ENCODE measurements at places on chromosomes 6 and 20. TPM values are rescaled to one million over a fixed set of nuclear protein-coding genes. Genes with fewer than 3 reads are reported as not detected.
A peak's percentile ranks its signal among the peaks of the same experiment; 100 is the strongest.

- H3K27me3 ChIP-seq, result no peaks in the 10 kb centered on the region
- H3K27ac ChIP-seq, result no peak overlapping the region
- H3K4me3 ChIP-seq, result no peak overlapping the region
- peaks cover 6% of the 10 kb centered on the region for H3K36me3 ChIP-seq
Observed at GRCh38 chr20:33650111-33650752, 11.9 kb upstream of the C20orf144 start.

DNA sequence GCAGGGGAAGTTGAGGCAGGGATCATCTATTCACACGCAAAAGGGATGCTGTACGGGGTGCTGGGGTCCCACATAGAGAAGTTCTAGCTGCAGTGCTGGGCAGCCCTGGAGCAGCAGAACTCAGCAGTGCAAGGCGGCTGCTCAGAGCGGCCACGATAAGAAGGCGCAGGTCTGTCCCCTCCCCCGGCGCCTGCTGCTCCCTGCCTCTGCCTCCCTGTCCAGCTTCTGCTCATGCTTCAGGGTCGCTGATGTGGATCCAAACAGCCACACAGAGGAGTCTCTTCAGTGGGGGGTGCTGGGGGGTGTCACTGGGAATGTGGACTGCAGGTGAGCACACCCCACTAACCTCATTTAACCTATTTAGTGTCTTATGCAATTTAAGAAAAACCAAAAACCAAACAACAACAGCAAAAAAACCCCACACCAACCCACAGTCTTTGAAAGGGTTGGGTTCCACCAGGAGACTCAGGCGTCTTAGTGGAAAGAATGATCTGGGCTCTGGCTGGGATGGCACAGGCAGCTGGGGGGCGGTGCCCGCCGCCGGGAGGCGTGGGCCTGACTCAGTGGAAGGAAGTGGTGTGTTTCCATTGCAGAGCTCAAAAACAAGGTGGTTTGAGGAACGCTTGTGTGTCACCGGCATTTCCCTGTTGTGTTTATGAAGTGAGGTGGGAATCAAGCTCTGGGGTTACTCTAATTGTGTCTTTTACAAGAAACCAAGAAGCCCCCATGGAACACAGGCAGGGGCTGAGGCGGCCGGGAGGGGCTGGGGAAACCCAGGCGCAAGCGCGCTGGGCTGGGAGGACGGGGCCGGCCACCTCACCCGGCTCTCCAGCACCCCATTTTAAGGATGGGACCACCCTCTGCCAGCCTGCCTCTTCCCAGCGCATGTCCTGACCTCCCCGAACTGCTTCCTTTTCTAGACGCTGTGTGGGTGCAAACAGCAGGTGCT, 55.1 kb downstream of the IRF4 start:
- DNase-seq, result no peak
- no peak overlapping the region for H3K27ac ChIP-seq
- no peak overlapping the region for H3K4me3 ChIP-seq

DNA sequence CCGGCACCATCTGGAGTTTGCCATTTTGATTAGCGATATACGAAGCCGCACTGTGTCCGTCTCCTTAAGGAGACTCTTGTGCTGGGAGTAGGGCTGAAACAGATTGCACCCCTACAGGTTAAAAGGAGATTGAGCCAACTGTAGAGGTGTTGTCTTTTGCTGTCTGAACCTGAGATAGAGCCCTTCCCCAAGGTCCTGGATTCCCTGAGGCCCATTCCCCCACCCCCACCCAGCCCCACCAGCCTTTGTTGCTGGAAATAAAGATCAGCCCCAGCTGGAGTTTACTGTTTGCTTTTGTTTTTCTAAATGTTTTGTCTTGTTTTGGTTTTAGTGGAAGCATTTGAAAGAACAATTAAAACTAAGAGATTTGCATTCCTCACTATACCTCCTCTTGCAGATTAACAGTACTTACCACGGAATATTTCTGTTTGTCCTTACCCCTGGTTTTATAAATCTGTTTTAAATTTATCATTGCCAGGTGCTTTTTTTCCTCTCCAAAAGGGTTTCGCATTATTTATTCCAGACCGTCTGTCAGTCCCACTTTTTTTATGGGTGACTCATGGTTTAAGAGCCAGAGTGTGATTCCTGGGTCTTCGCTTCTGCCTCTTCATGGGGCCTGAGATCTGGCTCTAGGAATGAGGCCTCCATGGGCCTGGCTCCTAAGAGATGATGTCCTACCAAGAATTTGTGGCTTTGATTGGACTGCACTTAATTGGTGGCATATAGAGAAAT, 169.2 kb downstream of the DTNBP1 start:
- H3K27ac ChIP-seq, result no peak overlapping the region
- H3K27me3 ChIP-seq, result no peaks in the 10 kb centered on the region
- H3K4me1 ChIP-seq, result peaks cover 8% of the 10 kb centered on the region
- H3K4me3 ChIP-seq, result no peak overlapping the region

GRCh38 chr6:114108119-114109002, 137.4 kb upstream of the HDAC2 start:
- peak; percentile 66 for DNase-seq
- H3K4me3 ChIP-seq, result no peak overlapping the region
- no peaks in the 10 kb centered on the region for H3K27me3 ChIP-seq

GRCh38 chr6:81748994-81749393, 3.5 kb downstream of the TENT5A start:
- H3K4me3 ChIP-seq, result no peak overlapping the region
- H3K27ac ChIP-seq, result no peak overlapping the region
- no peaks in the 10 kb centered on the region for H3K27me3 ChIP-seq
- no peaks in the 10 kb centered on the region for H3K36me3 ChIP-seq
- H3K4me1 ChIP-seq, result peaks cover 26% of the 10 kb centered on the region

DNA sequence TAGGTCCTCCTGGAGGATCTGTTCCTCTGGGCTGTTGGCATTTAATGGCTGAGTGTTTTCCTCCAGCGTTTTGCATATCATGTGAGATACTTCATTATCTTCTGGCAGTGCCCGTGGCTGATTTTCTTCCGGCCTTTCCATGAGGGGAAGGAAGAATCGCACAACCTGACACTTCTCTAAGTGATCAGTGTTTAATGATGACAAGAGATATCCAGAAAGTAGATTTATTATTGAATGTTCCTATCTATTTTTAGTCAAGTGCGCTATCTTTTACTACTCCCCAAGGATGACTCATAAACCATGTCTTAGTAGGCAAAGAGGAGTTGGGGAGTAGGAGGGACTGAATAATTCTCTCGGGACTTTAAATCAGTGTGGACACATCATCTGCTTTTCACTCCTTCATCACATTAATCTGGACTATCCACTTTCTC, 149.7 kb downstream of the PLCB4 start:
- no peaks in the 10 kb centered on the region for H3K4me1 ChIP-seq
- H3K36me3 ChIP-seq, result no peaks in the 10 kb centered on the region
- H3K27me3 ChIP-seq, result no peaks in the 10 kb centered on the region
- H3K4me3 ChIP-seq, result no peak overlapping the region
- peak; percentile 7 for DNase-seq
- no peak overlapping the region for H3K27ac ChIP-seq

DNA sequence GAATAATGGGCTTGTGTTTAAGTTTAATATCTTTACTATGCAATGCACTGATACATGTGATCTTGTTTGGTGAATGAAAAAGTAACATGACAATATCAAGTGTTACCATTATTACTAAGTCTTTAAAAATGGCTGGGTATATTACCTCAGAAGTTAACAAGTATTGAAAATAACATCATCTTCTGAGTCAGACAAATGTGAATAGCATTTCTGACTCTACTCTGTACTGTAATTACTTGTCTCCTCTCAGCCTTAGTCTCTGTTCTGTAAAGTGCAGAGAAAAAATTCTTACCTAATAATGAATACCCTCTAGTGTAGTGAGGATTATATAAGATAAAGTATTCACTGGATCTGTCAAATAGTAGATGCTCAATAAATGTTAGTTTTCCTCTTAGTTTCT, 47.0 kb upstream of the GCLC start:
- DNase-seq, result no peak
- no peak overlapping the region for H3K4me3 ChIP-seq
- no peaks in the 10 kb centered on the region for H3K27me3 ChIP-seq
- H3K4me1 ChIP-seq, result no peaks in the 10 kb centered on the region
- H3K27ac ChIP-seq, result no peak overlapping the region
- no peaks in the 10 kb centered on the region for H3K36me3 ChIP-seq

DNA sequence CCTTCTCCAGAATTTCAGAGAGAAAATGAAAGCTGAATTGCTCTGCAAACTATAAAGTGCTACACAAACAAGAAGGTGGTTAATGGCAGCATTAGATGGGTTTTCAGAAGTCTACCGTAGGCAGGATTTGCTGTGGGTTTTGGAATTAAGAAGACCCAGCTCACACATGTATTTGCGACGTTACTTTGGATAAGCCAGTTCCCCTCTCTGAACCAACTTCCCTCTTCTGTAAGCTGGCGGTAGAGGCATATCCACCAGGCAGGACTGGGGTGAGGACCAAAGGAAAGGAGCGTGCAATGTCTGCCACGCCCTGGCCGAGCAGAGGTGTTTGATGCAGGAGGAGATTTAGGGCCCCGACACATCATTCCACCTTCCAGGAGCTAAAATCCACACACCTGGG, 6.9 kb downstream of the RSPO4 start:
- H3K4me3 ChIP-seq, result no peak overlapping the region
- no peak for DNase-seq
- no peaks in the 10 kb centered on the region for H3K4me1 ChIP-seq
- H3K27ac ChIP-seq, result no peak overlapping the region
- peaks cover 55% of the 10 kb centered on the region for H3K27me3 ChIP-seq

DNA sequence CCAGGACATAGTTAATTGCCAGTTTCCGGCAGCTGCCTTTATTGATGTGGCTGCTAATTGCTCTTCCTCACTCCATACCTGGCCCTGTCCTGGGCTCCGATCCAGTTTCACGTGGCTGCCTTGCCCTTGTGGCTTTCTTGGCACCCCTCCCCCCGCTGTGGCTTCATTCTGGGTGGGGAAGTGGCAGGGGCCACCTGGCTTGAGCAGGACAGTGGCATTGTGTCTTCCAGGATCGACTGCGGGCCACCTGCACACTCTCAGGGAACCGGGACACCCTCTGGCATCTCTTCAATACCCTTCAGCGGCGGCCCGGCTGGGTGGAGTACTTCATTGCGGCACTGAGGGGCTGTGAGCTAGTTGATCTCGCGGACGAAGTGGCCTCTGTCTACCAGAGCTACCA, 10.8 kb downstream of the MAVS start:
- no peaks in the 10 kb centered on the region for H3K27me3 ChIP-seq
- peaks cover 50% of the 10 kb centered on the region for H3K36me3 ChIP-seq
- DNase-seq, result no peak
- no peaks in the 10 kb centered on the region for H3K4me1 ChIP-seq
- no peak overlapping the region for H3K27ac ChIP-seq

DNA sequence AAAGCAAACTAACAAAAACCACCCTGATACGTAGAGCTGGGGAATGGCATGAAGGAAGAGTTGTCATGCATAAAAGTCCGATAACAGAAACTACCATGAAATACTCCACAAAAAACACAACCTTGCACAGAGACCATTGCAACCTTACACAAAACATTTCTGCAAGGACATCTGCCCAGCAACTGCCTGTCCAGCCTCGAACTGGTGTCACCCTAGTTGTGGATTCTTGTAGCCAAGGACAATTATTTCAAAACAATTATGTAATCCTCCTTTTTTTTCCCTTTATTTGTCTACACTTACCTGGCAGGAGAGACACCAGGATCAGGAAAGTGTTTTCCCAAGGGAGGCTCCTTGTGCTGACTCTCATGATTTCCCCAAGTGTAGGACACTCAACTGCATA, 232.5 kb upstream of the SYNDIG1 start:
- H3K4me1 ChIP-seq, result no peaks in the 10 kb centered on the region
- no peaks in the 10 kb centered on the region for H3K27me3 ChIP-seq
- H3K36me3 ChIP-seq, result no peaks in the 10 kb centered on the region
- DNase-seq, result no peak

- H3K27ac ChIP-seq, result no peak overlapping the region
- H3K27me3 ChIP-seq, result no peaks in the 10 kb centered on the region
- no peaks in the 10 kb centered on the region for H3K36me3 ChIP-seq
- H3K4me3 ChIP-seq, result no peak overlapping the region
Observed at GRCh38 chr20:18837718-18838117, 24.1 kb downstream of the SCP2D1 start.

- H3K36me3 ChIP-seq, result no peaks in the 10 kb centered on the region
- no peak overlapping the region for H3K27ac ChIP-seq
- peaks cover 34% of the 10 kb centered on the region for H3K27me3 ChIP-seq
- H3K4me3 ChIP-seq, result no peak overlapping the region
Observed at GRCh38 chr6:148891405-148891783, 144.6 kb downstream of the UST start.

- no peaks in the 10 kb centered on the region for H3K4me1 ChIP-seq
- no peak for DNase-seq
- H3K36me3 ChIP-seq, result no peaks in the 10 kb centered on the region
- H3K27me3 ChIP-seq, result no peaks in the 10 kb centered on the region
Observed at GRCh38 chr6:39560915-39561314, 164.3 kb downstream of the KIF6 start.

GRCh38 chr20:23126281-23127061, 40.3 kb upstream of the CD93 start:
- no peaks in the 10 kb centered on the region for H3K36me3 ChIP-seq
- H3K27ac ChIP-seq, result no peak overlapping the region
- no peaks in the 10 kb centered on the region for H3K27me3 ChIP-seq
- no peak for DNase-seq
- no peak overlapping the region for H3K4me3 ChIP-seq
- H3K4me1 ChIP-seq, result peaks cover 35% of the 10 kb centered on the region

DNA sequence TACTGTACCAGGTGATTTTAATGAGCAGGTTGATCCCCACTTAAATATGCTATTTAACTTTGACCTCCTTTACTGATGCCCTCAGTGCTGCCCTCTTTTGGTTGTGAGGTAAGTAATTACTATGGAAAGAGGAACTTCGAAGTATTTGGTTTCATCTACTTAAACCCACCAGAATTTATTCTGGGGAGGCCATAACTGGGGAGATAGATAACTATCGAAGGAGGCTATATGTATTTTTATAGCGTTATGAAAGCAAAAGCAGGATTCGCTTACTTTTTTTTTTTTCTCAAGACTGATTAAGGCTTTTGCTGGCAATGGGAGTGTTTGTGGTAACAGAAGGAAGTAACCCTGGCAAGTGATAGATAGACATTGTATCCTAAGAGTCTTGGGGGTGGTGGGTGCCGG, 168.9 kb upstream of the CENPW start:
- H3K27ac ChIP-seq, result no peak overlapping the region
- H3K27me3 ChIP-seq, result no peaks in the 10 kb centered on the region
- H3K4me1 ChIP-seq, result peaks cover 11% of the 10 kb centered on the region
- DNase-seq, result no peak
- no peaks in the 10 kb centered on the region for H3K36me3 ChIP-seq
- no peak overlapping the region for H3K4me3 ChIP-seq

GRCh38 chr20:45061244-45061643, 39.7 kb downstream of the KCNS1 start:
- no peak overlapping the region for H3K4me3 ChIP-seq
- no peaks in the 10 kb centered on the region for H3K4me1 ChIP-seq
- no peaks in the 10 kb centered on the region for H3K27me3 ChIP-seq

GRCh38 chr6:66628917-66629316, 921.9 kb upstream of the EYS start:
- H3K27me3 ChIP-seq, result no peaks in the 10 kb centered on the region
- DNase-seq, result no peak
- no peak overlapping the region for H3K27ac ChIP-seq
- H3K4me1 ChIP-seq, result no peaks in the 10 kb centered on the region

- H3K27ac ChIP-seq, result no peak overlapping the region
- H3K4me3 ChIP-seq, result no peak overlapping the region
- peaks cover 55% of the 10 kb centered on the region for H3K27me3 ChIP-seq
- no peaks in the 10 kb centered on the region for H3K36me3 ChIP-seq
Observed at GRCh38 chr6:148557796-148558321, 189.0 kb upstream of the UST start.

Gene BTN2A1
- total RNA-seq, result 13.5 TPM

Gene TSPO2
- not detected for total RNA-seq

Gene TP53TG5
- not detected for total RNA-seq

Gene PHACTR3
- not detected for total RNA-seq

Gene GHRH
- total RNA-seq, result not detected

Gene RBBP9
- 1.5 TPM for total RNA-seq

Gene ARFGEF3
- total RNA-seq, result 0.07 TPM

Gene METTL24
- total RNA-seq, result not detected
